ENCODE measurements at places on chromosomes 6 and 20.

DNA sequence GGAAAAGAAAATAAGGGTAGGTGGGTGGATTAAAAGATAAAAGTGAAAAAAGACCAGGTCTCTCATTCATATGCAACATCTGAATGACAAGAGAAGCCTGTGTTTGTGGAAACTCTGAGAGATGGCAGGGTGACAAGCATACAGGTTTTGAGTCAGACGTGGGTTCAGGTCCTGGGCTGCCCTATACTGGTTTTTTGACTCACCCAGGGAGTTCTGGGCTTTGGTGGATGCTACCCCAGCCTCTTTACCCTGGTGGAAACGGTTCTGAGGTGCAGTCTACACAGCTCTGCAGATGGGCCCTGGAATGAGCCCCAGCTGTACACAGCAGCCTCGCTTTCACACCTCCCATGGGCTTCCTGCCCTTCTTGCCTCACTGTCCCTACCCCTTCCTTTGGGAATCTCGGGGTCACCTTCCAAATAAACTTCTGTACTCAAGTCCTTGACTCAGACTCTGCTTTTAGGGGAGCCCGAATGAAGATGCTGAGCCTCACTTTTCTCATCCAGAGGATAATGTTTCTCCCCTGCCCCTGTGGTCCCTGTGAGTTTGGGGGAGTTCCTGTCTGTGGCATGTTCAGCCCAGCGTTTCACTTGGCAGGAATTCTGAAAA is 77.7 kb upstream of the CLDN20 start:
- DNase-seq = no peak

GRCh38 chr6:106767271-106767670 is 137.9 kb downstream of the QRSL1 start:
- no peak for DNase-seq

- DNase-seq = no peak
Observed at GRCh38 chr20:8370774-8371173, 238.7 kb downstream of the PLCB1 start.

GRCh38 chr6:161954077-161954476 is 680.2 kb upstream of the AGPAT4 start:
- DNase-seq = no peak

- DNase-seq = no peak
Observed at GRCh38 chr6:10434235-10434634, 19.4 kb upstream of the TFAP2A start.

GRCh38 chr6:107550241-107550840 is 60.4 kb downstream of the SOBP start:
- no peak for DNase-seq

DNA sequence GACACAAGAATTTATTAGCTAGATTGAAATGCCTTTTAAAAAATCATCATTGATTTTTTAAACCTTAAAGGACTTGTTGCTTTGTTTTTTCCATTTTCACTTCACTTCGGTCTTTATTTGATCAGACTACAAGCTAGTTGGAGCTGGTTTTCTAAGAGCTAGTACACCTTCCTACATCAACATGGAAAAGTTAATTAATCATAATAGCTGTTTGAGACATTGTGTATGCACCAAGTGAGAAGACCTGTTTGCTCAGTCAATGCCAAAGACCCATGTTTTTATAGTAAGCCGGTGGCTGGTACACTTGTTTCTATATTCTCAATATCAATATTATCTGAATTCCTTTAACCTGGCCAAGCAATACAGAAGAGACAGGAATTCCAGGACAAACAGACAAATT is 310.2 kb upstream of the SGK1 start:
- DNase-seq = no peak

- peak; percentile 98 for DNase-seq
Observed at GRCh38 chr20:53774461-53775203, 181.0 kb upstream of the ZNF217 start.

- DNase-seq = peak; percentile 39
Observed at GRCh38 chr20:38298768-38299288, 5.1 kb upstream of the BPI start.

DNA sequence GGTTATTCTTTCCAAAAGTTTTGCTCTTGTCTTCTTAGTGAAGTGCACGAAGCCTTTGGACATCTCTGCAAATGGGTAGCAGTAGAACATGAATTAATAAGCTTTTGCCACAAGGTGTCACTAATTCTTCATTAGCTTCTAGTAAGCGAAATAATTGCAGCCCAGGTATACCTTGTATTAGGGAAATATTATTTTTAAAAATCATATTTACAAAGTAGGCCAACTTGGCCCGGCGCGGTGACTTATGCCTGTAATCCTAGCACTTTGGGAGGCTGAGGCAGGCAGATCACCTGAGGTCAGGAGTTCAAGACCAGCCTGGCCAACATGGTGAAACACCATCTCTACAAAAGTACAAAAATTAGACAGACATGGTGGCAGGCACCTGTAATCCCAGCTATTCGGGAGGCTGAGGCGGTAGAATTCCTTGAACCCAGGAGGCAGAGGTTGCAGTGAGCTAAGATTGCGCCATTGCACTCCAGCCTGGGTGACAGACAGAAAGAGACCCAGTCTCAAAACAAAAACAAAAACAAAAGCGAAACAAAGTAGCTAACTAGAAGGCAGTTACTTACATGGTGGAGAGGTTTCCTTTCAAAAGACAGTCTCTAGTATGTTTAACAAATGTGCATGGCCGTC is 8.8 kb upstream of the RSPH3 start:
- DNase-seq = peak; percentile 16

- DNase-seq = peak; percentile 95
Observed at GRCh38 chr20:47546184-47547033, 44.7 kb downstream of the NCOA3 start.

DNA sequence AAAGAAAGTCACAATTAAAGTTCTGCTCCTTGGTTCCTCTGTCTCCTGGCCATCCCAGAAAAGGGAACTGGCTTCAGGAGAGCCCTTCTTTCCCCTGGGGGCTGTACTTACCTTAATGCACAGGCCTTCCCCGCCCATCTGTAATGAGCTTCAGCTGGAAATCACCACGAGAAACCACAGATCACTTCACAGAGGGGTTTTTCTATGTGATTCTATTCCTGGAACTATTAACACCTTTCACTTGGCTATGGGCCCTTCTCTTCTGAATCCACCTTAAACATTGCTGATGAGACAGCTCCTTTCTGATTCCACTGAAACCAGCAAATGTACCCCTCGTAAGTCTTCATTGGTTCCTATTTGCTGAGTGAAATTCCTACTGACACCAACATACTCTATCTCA is 80.7 kb downstream of the FOXF2 start:
- DNase-seq = no peak

- DNase-seq = peak; percentile 28
Observed at GRCh38 chr6:49541210-49541724, 9.2 kb upstream of the C6orf141 start.

DNA sequence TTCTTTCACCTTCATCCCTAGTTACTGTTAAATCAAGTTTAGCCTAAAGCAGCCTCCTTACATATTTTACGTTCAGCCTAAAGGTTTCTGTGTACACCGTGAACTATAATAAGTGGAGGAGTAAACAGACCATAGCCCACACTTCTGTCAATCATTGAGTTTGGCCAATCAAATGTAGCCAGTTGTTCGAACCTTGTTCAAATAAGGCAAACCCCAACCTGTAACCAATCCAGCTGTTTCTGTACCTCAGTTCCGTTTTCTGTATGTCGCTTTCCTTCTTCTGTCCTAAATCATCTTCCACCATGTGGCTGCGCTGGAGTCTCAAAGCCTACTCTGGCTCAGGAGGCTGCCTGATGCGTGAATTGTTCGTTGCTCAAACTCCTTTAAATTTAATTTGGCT is 1.8 kb upstream of the FBXO30 start:
- no peak for DNase-seq

DNA sequence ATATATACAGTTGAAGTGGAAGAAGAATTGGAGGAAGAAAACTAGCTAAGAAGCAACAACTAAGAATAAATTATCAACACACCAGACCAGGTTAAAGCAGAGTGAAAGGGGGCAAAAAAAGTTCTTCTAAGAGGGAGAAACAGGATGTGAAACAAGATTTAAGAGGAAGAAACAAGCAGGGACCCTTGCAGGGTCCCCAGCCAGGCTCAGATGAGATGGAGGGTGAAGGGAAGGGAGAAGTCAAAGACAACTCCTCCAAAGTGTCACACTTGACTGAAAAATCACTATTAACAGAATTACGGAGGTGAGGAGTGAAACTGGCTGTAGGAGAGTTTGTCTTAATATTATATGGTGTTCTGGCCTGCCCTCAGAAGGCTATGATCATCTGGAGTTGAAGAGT is 65.4 kb downstream of the MTFR2 start:
- DNase-seq = no peak

DNA sequence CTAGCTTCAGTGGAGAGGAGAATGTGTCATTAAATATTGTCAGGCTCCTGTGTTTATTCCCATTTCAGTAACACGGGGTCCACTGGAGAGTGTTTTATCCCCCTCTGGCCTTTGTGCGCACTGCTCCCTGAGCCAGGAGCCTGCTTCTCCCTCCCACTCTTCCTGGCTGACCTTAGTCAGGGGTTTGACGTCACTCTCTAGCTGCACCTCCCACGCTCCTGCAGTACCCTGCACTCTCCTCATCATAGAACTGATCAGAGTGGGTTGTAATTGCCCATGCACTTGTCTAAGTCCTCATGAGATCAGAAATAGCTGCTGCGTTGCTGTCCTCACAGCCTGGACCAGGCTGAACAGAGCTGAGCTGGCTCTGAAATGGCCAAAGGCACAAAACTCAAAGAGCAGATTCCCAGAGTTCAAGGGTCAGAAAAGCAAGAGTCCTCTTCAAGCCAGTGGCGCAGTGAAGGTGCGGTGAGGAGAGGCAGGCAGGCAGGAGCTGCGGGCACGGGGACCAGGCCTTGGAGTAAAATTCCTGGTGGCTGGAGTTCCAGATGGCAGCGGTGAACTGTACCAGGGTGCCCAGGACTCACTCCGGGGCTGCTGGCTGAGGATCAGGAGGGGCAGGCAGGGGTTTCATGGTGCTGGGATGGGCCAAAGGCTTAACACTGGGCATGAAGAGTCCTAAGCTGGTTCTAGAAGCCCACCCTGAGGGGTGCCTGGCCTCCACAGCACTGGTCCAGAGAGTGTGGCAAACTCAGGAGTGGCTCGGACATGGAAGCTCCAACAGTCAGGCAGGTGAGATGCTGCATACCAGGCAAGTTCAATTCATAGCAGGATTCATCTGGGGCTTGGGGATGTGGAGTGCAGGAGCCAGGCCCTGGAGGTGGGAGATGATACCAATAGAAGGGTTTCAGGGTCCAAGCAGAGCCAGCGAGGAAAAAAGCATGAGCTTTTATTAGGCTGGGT is 170.9 kb downstream of the SCP2D1 start:
- no peak for DNase-seq

GRCh38 chr6:32484614-32484998 is 44.9 kb downstream of the HLA-DRA start:
- no peak for DNase-seq

DNA sequence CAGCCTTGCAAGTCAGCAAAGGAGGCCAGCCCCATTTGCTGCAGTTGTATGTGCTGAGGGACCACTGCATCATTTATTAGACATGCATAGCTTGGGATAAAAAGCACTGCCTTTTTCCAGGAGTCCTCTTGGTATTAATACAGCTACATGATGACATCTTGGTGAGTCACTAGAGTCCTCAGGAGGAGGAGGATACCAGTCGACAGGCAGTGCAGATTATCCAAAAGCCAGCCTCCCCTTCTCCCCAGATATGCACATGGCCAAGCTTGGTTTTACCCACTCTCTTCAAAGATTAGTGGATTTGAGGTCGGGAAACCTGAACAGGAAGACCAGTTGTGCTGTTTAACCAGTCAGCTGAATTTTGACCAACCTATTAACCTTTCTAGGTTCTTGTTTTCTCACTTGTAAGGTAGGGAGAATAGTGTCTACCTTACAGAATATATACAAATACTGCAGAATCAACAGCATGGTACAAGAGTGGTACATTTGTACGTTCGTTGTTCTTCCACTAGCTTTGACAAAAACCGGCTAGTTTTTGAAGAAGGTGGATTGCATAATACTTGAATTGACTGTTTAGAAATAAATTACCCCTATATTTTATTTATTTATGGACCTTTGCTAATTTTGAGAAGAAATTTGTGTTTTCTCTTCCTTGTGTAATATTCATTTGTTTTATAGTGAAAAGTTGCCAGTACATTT is 31.9 kb downstream of the VAPB start:
- peak; percentile 83 for DNase-seq
